Muscle of arm (tissue), 14 donors: ENCODE measurements at places on chromosomes 3 and 15.

DNA sequence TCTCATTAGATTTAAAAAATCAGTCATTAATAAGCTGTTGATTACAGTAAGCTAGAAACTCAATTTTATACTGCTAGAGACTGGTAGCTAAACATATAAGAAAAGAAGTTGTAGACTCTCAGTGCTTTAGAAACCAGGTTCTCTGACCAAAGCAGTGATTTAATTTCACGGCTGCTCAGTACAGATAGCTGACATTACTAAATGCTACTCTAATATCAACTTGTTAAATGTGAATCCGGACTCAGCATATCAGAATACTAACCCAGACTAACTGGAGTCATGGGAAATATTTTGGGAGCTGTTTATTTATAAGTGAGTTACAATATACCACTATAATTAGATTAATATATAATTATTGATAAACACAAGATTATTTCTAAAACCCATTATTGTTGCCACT is 80.4 kb downstream of the NEDD4 start:
- DNase-seq = no peak

DNA sequence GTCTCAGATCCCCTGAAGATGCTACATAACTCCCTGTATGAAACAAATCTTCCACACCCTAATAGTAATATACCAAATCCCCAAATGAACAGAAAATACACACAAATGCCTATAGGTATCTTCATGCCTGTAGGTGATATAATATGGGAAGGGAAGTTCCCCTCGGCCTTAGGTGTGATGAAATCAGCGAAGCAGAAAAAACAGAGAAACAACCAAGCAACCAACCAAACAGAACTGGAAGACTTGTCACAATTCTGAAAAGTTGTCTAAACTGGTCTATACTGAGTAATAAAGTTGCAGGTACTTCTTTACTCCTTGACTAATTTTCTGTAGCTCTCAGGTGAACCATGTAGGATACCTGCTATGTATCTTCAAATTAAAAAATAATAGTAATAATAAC is 82.2 kb upstream of the SATB1 start:
- DNase-seq = no peak

GRCh38 chr3:189685860-189686259 is 54.7 kb downstream of the TP63 start:
- DNase-seq = no peak

GRCh38 chr3:79314962-79315361 is 452.8 kb downstream of the ROBO1 start:
- no peak for DNase-seq

- DNase-seq = no peak
Observed at GRCh38 chr3:32743934-32744333, 58.9 kb downstream of the CNOT10 start.

- DNase-seq = no peak
Observed at GRCh38 chr15:66047321-66048024, 178.2 kb downstream of the RAB11A start.

GRCh38 chr3:13696699-13697098 is 147.8 kb downstream of the FBLN2 start:
- no peak for DNase-seq

GRCh38 chr15:77475898-77476297 is 55.2 kb downstream of the HMG20A start:
- DNase-seq = no peak

GRCh38 chr3:34131091-34131490 is 332.7 kb downstream of the PDCD6IP start:
- no peak for DNase-seq

DNA sequence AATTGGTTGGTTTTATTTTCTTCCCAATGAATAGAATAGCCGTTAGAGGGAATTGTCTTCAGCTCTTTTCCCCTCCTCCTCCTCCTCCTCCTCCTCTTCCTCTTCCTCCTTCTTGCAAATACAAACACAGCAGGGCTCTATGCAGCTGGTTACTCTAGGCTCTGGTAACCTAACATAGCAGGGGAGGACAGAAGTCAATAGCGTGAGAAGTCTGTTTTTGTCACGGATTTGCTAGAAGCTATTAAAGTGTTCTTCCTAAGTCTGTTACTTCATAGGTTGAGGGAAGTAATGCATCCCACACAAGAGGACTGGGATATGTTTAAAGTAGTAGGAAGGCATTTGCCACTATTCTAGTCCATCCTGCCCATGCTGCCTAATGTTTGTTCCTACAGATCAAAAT is 374.7 kb upstream of the TPRG1 start:
- DNase-seq = no peak

- DNase-seq = peak; percentile 39
Observed at GRCh38 chr3:62007036-62007435, 366.3 kb downstream of the FEZF2 start.

DNA sequence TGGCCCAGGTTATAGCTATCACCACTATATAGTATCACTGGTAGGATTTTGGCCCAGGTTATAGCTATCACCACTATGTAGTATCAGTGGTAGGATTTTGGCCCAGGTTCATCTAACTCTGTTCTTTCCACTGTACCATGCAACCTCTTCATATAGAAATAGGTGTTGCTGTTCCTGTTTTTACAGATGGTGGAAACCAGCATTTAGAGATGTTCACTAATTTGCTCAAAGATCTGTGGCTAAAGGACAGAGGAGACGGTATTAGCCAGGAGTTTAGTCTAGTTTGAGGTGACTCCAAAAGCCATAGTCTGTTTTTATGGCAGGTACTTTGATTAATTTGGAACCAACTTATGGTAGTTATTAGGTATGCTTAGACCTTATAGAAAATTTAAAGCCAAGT is 3.1 kb downstream of the LRCH3 start:
- no peak for DNase-seq

DNA sequence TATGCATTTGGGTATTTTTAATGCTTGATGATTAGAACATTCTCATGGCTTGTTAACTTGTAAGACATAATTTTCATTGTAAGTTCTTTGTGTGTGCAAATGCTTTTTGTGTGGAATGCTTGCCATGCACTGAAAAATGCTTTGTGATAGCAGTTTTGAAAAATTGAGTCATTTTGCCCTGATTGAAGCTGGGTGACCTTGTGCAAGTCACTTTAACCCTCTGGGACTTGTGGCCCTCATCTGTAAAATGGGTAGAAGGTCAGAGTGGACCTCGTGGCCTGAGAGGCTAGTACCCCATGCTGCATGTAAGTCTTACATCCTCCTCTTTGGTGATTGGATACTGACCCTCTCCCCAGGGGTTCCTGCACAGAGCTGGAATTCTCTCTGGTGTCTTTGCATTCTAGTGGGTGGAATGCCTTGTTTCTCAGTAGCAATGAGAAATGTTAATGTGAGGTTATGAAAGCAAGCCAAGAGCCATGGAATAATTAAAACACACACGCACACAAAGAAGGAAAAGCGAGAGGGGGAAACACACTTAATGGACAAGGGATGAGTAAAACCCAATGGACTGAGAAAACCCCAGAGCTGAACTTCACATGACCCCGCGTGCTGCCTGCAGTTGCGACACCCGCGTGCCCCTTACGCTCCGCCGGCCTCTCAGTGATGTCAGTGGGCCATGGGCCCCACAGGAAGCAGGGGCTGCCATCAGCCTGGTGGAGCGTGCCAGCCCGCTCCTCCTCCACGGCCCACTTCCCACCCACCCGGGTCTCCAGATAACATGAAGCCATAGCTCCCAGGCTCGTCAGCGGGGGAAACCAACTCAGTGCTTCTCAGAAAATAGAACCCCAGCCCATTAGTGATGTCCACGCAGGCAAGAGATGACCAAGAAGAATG is 44.0 kb downstream of the SMAD3 start:
- DNase-seq = no peak

GRCh38 chr3:53320697-53321096 is 26.6 kb downstream of the DCP1A start:
- no peak for DNase-seq

DNA sequence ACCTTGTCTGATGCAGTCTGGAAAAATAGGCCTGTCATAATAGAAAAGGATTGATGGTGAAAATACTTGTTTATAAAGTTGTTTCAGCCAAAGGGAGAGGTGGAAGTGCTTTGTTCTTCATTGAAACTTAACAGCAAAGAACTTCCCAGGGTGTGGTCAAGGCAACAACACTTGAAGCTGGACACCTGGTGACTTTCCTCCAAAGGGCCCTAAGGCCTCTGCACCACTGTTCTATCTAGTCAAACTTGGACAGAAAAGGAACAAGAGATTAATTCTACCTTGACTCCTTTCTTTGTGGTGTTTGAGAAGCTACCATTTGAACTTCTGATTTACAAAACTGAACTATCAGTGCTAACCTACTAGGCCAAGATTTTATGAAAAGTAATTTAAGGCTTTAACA is 102.0 kb downstream of the CMSS1 start:
- DNase-seq = no peak
